ENCODE measurements at places on chromosomes 7 and 10. TPM values are rescaled to one million over a fixed set of nuclear protein-coding genes. Genes with fewer than 3 reads are reported as not detected.

DNA sequence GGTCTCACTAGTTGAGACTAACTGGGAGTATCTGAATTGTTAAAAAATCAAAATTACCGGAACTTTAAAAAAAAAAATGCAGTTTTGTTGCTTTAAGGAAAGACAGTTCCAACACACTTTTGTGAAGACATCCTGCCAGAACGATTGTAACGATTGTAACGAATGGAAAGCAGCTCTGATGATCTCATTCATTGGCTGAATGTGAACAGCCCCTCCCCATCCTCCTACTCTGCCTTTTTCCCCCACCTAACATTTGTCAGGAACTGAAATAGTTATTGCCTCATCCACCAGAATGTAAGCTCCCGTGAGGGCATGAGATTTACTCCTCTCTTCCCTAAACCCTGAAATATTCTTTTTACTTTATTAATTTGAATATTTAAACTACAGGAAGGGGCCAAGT lies 23.1 kb upstream of the ZC3HAV1L start:
- no peak for DNase-seq
- no peaks in the 10 kb centered on the region for H3K4me1 ChIP-seq
- peak overlapping the region; percentile 37 for H3K27ac ChIP-seq
- H3K36me3 ChIP-seq: peaks cover 53% of the 10 kb centered on the region
- no peak overlapping the region for H3K4me3 ChIP-seq

DNA sequence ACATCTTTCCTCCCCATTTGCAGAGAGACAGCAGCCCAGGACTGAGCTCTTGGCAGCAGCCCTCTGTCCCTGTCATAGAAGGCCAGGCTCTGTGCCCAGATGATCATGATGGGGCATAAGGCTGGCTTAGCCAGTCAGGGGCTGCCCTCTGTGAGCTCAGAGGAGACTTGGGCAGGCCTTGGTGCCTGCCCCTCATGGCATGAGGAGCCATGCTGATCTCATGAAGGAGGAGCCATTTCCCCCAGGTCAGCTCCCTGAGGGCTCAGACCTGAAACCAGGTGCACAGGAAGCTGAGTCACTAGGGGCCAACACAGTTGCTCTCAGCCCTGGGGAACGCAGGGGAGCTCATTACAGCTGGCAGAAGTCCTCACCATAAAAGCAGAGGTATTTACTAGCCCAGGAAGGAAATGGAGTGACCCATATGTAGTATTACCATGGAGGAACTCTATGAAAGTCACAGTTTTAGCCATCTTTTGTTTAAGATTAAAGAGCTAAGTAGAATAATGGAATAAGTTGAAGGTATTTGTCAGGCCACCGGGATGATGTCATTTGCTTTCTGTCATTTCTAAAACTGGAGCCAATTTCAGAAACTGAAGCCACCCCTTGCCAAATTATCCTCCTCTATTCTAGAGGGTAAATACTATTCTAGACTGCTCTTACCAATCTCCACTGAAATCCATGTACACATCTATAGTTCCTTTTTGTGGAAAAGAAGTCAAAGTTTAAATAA lies 362.4 kb upstream of the ZNF32 start:
- DNase-seq: no peak
- peak overlapping the region; percentile 20 for H3K27ac ChIP-seq
- H3K4me1 ChIP-seq: peaks cover 7% of the 10 kb centered on the region
- no peaks in the 10 kb centered on the region for H3K27me3 ChIP-seq
- no peak overlapping the region for H3K4me3 ChIP-seq

GRCh38 chr7:95609277-95609971 lies 13.1 kb upstream of the PDK4 start:
- no peaks in the 10 kb centered on the region for H3K4me1 ChIP-seq
- peak overlapping the region; percentile 84 for H3K27ac ChIP-seq
- DNase-seq: no peak

DNA sequence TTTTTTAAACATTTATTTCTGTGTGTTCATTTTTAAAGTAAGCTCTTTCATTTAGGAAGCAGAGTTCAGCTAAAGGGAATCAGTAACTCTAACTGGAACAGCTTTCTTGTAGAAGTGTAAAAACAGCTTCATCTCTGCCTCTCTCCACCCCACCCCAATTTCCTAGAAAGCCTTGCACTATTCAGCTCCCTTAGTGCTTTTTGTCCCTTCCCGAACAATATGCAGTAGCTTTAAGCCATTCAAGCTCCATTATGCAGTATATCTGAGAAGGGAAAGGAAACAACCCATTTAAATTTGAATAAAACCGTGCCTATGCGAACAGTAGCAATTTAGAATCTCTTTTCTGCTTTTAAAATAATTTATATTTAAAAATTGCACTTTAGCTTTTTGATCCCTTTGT lies 134.5 kb downstream of the TRIL start:
- no peak overlapping the region for H3K27ac ChIP-seq
- H3K27me3 ChIP-seq: no peaks in the 10 kb centered on the region
- no peak for DNase-seq
- H3K36me3 ChIP-seq: peaks cover 6% of the 10 kb centered on the region

GRCh38 chr7:118129041-118129795 lies 54.7 kb upstream of the LSM8 start:
- no peaks in the 10 kb centered on the region for H3K36me3 ChIP-seq
- H3K27ac ChIP-seq: no peak overlapping the region
- no peaks in the 10 kb centered on the region for H3K27me3 ChIP-seq
- H3K4me3 ChIP-seq: no peak overlapping the region
- H3K4me1 ChIP-seq: no peaks in the 10 kb centered on the region
- DNase-seq: no peak

- no peaks in the 10 kb centered on the region for H3K27me3 ChIP-seq
- no peak overlapping the region for H3K27ac ChIP-seq
- DNase-seq: no peak
- peaks cover 21% of the 10 kb centered on the region for H3K36me3 ChIP-seq
- no peak overlapping the region for H3K4me3 ChIP-seq
Observed at GRCh38 chr7:77771901-77772300, 26.3 kb downstream of the TMEM60 start.

Gene GNAI1
- total RNA-seq: 8.7 TPM

DNA sequence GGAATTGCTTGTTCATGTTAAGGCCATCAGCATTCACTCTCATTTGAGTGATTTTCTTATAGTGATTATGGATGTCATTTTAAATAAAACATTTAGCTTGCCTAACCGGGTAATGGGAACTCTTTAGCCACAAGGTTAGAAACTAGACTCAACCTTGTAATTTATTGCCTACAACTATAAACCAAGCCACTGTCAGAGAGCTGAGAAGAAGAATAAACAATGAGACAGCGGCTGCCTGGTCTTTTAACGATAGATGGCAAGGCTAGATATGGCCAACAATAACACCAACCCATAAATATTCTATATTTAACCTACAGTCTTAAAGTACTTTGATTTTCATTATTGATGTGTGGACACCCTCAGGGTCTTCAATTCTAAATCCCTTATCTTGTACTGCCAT lies 27.8 kb upstream of the INHBA start:
- H3K27me3 ChIP-seq: no peaks in the 10 kb centered on the region
- no peak overlapping the region for H3K27ac ChIP-seq
- no peaks in the 10 kb centered on the region for H3K36me3 ChIP-seq
- H3K4me3 ChIP-seq: no peak overlapping the region
- peaks cover 9% of the 10 kb centered on the region for H3K4me1 ChIP-seq

DNA sequence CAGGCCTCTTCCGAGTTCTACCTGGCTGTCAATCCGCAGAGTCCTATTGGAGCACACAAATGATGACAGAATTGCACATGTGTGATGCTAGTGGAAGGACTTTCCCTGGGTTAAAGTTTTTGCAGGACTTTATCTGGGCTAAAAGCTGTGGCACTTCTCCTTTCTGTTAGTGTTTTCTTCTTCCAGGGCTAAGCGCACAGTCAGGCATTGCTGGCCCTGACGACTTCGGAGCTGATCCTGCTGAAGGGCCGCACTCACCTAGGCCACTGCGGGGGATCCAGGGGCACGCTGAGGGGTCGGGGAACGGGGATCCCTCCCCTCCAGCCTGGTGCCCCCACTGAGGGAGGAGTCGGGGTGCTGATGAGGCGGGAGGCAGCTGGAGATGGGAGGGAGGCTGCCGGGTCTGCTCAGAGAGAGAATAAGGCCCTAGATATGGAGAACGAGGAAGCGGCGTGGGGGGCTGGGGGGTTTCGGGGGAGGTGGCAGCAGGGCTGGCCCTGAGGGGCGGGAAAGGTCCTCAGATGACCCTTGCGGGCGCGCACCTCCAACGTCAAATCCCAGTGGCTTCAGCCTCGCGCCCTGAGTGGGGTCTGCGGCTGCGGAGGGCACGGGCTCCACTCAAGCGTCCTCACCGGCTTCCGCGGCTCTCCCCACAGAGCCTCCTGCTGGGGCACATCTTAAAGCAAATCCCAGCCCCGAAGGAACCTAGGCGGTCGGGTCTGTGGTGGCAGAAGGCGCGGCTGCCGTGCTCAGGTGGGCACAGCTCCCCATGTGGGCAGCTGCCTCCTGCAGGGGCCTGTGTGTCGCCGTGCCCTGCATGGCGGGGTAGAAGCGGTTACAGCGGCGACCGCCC lies 30.9 kb downstream of the AGR3 start:
- no peaks in the 10 kb centered on the region for H3K36me3 ChIP-seq
- DNase-seq: no peak
- H3K4me3 ChIP-seq: no peak overlapping the region
- H3K27me3 ChIP-seq: no peaks in the 10 kb centered on the region

Gene ITGB8
- total RNA-seq: 7.9 TPM
